ENCODE measurements at places on chromosomes 7 and 10. TPM values are rescaled to one million over a fixed set of nuclear protein-coding genes. Genes with fewer than 3 reads are reported as not detected.

TMEM229A gene
- 0.88 TPM for polyA plus RNA-seq

UCN3 gene
- polyA plus RNA-seq: not detected

PLXNA4 gene
- 3.0 TPM for polyA plus RNA-seq

PRSS58 gene
- polyA plus RNA-seq: not detected

FOXI2 gene
- polyA plus RNA-seq: not detected

CHAT gene
- polyA plus RNA-seq: not detected

ERVW-1 gene
- polyA plus RNA-seq: not detected

EGR2 gene
- polyA plus RNA-seq: 0.47 TPM

FRMD4A gene
- 34.5 TPM for polyA plus RNA-seq

AFAP1L2 gene
- 0.70 TPM for polyA plus RNA-seq

WASL gene
- polyA plus RNA-seq: 8.5 TPM

SPDYE6 gene
- not detected for polyA plus RNA-seq

ZNF736 gene
- 4.0 TPM for polyA plus RNA-seq

Data from SK-N-SH (cell line).